Left cardiac atrium (tissue), 4 donors: ENCODE measurements at places on chromosomes 1 and 21.

- no peak for DNase-seq
Observed at GRCh38 chr1:157653494-157653873, 47.1 kb downstream of the FCRL3 start.

DNA sequence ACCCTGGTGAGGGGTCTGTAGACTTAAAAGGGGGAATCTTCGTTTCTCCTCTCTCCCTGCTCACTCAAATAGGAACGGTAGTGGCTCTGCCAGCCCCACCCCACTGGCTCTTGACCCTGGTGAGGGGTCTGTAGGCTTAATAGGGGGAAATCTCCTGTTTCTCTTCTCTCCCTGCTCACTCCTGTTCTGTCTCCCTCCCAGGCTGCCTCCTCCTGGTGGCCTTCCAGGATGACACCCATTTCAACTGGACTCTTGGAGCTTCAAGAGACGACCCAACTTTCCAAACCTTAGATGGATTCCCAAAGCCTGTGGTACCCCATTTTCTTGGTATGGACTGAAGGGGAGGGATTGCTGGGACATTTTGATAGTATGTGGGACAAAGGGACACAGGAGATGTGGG, 1.4 kb upstream of the EPHB2 start:
- DNase-seq, result no peak

DNA sequence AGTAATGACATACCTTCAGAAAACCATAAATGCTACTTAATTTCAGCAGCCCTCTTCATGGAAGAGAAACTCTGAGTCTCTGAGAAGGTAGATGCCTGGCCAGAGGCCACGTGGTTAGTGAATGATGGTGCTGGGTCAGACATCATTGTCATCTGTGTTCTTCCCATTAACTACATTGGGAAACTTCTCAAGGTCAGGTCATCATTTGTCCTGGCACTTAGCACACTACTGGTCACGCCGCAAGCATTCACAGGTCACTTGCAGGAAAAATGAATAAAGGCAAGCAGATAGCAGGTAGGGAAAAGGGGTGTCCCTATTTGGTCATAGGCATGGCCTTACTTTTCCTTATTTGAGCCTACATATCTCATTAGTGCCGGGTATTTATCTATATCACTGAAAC, 220.1 kb upstream of the PROX1 start:
- no peak for DNase-seq

DNA sequence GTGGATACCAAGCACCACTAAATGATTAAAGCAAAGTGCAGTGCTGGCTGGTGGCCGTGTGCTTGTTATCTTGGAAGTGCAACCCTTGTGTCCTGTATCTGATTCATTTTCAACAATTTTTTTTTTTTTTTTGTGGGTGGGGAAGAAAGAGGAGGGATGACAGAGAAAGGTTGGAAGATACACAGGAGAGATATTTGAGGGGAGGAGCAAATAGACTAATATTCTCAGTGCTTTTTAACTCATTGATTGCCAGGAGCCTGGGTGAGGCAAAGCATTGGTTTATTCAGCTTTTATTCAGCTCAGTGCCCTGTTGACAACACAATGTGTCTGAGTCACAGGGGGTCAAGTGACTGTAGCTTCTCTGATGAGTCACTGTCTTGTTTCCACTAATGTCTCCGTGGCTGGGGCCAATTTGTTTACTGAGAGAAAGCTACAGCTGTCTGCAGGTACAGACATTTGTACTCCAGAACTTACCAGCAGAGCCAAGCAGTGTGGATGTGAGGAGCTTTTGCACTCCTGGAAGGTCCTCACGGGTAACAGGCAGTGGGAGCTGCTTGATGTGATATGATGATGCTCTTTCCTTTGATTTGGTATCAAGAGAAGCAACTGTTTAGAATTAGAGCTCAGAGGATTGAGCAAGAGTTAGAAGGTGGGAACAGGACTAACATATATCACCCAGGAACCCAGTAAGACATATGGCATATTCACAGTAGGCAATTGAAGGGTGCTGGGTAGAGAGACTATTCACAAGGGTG, 23.6 kb upstream of the DNM3 start:
- DNase-seq, result no peak

DNA sequence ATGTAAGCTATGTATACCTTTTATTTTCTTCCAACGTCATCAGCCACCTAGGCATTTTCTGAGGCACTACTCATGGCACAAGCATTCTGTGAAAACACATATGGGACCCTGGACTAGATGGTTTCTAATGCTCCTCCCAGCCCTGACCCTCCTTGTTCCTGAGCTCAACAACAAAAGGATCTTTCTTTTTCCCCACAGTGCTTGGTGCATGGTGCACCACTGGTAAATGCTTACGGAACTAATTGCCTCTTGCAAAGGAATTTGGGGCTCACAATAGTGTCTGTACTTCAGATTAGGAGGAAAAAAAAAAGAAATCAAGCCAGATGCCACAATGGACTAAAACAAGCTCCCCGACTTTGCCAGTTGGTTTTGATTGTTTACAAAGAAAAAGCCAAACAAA, 390.5 kb downstream of the PLPP3 start:
- no peak for DNase-seq

DNA sequence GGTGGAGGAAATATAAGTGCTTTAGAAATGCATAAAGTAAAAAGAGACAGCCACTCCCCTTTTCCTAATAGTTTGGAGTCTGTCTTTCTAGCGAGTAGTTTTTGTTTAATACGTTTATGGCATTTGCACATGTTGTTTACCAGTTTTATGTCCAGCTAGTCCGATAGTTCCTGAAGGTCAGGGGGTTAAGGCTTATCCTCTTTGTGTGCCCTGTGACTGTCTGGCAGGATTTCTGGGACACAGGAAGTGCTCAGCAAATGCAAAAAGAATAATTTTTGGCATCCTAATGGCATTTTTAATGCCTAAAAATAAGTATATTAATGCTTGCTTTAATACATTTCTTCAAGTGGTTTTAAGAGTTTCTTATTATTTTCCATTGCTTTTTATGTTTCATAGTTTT, 58.4 kb downstream of the DYRK1A start:
- no peak for DNase-seq

GRCh38 chr1:15524283-15525049, 451 bp upstream of the CASP9 start:
- DNase-seq, result peak; percentile 100

DNA sequence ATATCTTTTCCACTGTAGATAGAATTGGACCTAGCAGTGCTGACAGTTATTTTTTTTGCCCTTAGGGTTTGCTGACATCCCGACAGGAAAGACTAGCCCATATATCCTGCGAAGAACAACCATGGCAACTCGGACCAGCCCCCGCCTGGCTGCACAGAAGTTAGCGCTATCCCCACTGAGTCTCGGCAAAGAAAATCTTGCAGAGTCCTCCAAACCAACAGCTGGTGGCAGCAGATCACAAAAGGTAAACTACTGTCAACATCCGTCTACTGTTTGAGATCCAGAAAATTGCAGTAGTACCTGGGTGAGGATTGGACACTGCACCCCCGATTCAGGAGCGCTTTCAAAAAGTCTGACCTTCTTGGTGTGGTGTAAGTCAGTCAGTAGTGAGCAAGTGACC, 55.8 kb downstream of the CENPF start:
- DNase-seq, result no peak

GRCh38 chr1:97168056-97168455, 446.5 kb downstream of the PTBP2 start:
- no peak for DNase-seq

DNA sequence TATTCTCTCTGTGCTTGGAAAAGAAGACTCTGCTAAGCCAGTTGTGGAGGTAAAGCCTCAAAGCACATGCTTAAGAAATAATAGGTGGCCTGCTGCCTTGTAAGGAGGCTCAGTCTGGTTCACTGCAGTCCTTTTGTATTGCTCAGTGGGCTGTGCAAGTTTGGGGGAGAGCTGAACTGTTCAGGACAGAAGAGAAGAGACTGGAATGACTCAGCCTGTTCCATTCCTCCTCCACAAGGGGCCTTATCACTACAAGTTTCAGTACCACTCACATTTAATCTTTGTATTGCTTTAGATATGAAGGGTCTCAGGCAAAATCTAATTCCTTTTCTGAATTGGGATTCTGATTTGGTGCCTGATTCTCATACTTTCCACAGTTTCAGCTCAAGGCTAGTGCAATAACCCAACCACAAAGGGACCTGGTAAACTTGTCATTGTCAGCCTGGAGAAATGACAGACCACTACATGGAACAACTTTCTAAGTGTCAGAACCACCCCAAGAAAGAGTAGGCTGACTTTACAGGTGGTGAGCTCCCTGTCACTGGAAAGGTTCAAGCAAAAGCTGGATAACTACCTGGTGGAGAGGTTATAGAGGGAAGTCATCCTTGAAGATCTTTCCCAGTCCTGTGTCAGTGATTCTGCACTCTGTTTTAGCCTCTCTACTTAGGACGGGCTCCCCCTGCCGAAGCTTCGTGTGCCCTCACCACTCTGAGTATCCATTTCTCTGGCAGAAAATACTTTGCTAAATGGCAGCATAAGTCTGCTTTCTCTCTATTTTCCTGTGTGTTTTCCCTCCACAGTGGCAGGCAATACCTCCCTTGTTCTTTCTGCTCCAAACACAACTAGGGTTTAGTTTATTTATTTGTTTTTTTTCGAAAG, 162.9 kb upstream of the GJB5 start:
- DNase-seq, result no peak

DNA sequence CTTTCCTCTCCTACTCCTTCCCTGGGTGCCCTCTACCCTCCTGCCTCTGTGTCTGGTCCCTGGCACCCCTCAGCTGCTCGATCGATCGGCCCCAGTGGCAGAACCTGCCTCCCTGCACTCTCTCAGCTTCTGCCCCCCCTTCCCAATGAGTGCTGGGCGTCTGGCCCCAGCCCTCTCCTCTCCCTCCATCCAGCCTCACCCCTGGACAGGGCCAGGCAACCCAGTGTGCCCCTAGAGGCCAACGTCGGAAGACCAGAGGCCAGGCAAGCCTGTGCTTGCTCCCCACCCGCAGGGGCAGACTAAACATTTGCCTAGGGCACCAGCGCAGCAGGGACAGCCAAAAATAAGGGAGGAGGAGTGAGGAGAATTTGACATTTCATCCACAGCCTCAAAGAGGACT, 43.5 kb downstream of the LGR6 start:
- DNase-seq, result no peak

GRCh38 chr21:17688912-17689874, 76.5 kb upstream of the BTG3 start:
- peak; percentile 60 for DNase-seq

- DNase-seq, result no peak
Observed at GRCh38 chr1:47459253-47459788, 21.5 kb downstream of the FOXD2 start.

GRCh38 chr1:215083383-215083961, 935 bp downstream of the KCNK2 start:
- no peak for DNase-seq

DNA sequence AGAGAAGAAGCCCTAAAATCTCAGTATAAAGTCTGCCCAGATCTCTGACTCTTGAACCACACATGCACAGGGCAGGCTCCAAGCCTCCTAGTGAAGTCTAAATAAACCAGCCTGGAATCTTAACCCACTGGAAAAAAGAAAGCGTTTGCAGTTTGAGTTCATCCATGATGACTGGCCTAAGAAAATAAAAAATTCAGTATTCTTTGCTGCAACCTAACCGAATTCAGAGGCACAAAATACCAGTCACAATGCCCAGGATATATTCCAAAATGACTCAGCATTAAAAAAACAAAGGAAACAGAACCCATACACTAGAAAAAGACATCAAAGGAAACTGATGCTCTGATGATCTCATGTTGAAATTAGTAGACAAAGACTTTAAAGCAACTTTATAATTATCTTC, 269.2 kb downstream of the SDCCAG8 start:
- DNase-seq, result no peak

DNA sequence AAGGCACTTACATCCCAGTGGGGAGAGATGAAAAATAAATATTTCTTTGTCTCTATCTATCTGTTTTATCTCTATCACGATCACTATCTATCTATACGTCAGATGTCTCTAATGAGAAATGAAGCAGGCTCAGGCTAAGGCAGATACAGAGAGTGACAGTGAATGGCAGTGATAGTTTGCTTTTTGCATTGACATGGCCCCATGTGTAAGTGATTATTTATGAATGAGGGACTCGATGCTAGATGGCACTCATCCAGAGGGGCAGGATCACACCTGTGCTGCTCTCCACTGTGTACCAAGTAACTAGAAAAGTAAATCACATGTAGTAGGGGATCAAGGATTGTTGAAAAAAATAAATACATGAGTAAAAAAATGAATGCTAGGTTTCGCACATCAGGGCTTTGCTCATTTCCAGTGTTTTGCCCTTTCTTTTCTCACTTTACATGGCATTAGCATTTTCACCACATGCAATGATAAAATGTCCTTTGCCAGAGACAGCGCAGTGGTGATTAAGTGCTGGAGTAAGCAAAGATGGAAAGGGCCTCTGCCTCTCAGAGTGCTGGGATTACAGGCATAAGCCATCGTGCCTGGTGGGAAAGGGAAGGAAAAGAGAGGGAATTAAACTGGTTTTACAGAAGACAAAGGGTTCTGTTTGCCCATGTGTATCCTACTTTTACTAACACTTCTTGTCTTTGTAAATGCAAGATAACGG, 16.5 kb downstream of the TBX19 start:
- no peak for DNase-seq

DNA sequence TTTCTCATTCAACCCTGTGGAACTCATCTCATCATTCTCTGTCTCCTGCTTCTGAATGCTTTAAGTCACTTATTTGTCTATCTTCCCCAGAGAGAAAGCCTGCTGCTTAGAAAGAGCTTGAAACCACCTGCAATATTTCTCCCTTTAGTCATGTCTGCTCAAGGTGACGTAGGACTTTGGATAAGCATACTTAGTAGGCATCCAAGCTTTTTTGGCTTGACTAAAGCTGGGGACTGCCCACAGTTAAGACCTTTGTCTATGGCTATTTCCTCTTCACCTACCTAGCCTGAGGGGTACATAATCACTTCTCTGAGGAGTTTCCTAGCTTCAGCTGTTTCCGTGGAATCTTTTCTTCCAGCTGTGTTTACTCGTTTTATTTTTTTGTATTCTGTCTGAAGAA, 665.8 kb upstream of the CAMK1G start:
- no peak for DNase-seq

DNA sequence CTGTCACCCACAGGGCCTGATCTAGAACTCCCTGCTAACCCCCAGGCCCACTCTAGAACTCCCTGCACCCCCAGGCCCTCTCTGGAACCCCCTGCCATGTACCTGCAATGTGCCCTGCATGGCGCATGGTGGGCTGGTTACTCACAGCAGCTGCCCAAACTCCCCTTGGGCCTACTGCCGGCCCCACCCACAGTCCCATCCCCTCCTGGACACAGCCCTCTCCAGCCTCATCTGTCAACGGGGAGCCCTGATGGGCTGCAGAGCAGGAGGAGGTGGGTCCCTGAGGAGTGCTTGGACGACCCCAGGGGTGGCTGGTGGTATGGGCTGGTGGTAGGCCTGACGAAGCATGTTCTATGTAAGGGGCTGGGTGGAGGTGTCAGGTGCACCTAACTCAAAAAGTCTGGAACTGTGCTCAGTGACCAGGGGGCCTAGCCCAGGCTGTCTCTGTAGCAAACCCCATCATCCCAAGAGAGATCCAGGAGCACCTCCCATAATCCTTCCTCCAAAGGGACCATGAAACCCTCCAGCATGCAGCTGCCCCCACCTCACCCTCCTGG, 19.0 kb upstream of the PRSS38 start:
- no peak for DNase-seq

DNA sequence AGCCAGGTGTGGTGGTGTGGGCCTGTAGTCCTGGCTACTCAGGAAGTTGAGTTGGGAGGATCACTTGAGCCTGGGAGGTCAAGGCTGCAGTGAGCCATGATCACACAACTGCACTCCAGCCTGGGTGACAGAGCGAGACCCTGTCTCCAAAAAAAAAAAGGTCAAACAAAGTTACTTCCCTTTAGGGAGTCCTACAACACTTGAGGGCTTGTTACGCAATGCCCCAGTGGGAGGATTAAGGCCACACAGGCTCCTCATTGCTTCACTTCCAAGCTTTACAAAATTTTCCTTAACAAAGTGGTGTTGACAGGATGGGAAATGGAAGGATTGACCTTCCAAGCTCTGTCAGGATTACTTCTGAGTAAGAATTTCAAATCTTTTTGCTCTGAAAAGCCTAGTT, 6.2 kb upstream of the EXTL1 start:
- DNase-seq, result peak; percentile 59
